H1 (cell line): ENCODE measurements at places on chromosomes 6 and 20. TPM values are rescaled to one million over a fixed set of nuclear protein-coding genes. Genes with fewer than 3 reads are reported as not detected.

The SPTLC3 gene
- total RNA-seq: 0.42 and 0.82 TPM in 2 replicates

The HUS1B gene
- 0.48 and 0.75 TPM in 2 replicates for total RNA-seq

The ALDH5A1 gene
- total RNA-seq: 2.4 and 4.1 TPM in 2 replicates

The MAFB gene
- total RNA-seq: 1.6 and 1.8 TPM in 2 replicates

The FLRT3 gene
- 0.35 and 0.80 TPM in 2 replicates for total RNA-seq

The CRIP3 gene
- 37.6 and 46.3 TPM in 2 replicates for total RNA-seq

The GRIK2 gene
- 1.3 and 2.2 TPM in 2 replicates for total RNA-seq

The ARFGEF3 gene
- 22.9 and 23.2 TPM in 2 replicates for total RNA-seq

The C6orf141 gene
- 16.1 and 17.6 TPM in 2 replicates for total RNA-seq

The SUPT3H gene
- 18.8 and 25.0 TPM in 2 replicates for total RNA-seq

The CST2 gene
- not detected in 2 replicates for total RNA-seq

The TCP11 gene
- not detected in 2 replicates for total RNA-seq

The TNF gene
- not detected in 2 replicates for total RNA-seq

The PAK5 gene
- total RNA-seq: 0.44 and 0.80 TPM in 2 replicates

The VIP gene
- not detected in 2 replicates for total RNA-seq

The RNF182 gene
- 10.7 and 13.0 TPM in 2 replicates for total RNA-seq
